ENCODE measurements at places on chromosomes 1 and 21.
A peak's percentile ranks its signal among the peaks of the same experiment; 100 is the strongest.

DNA sequence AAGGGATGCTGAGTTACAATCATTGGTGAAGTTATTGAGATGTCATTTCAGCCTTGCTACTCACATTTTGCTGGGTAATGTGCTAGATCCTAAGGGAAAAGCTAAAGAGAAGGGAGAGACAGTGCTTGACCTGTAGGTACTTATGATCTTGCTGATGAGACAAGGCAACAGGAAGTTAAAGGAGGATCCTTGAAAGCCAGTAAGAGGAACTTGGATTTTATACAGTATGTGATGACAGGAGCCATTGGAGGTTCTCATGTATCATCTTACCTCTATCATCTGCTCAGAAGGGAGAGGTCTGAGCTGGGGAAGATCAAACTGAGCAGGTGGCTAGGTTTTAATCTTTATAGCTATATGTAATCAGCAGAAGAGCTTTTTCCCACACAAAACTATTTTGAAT is 6.3 kb downstream of the APOBEC4 start:
- DNase-seq: no peak

- DNase-seq: no peak
Observed at GRCh38 chr1:17852383-17852782, 97.2 kb downstream of the ACTL8 start.

DNA sequence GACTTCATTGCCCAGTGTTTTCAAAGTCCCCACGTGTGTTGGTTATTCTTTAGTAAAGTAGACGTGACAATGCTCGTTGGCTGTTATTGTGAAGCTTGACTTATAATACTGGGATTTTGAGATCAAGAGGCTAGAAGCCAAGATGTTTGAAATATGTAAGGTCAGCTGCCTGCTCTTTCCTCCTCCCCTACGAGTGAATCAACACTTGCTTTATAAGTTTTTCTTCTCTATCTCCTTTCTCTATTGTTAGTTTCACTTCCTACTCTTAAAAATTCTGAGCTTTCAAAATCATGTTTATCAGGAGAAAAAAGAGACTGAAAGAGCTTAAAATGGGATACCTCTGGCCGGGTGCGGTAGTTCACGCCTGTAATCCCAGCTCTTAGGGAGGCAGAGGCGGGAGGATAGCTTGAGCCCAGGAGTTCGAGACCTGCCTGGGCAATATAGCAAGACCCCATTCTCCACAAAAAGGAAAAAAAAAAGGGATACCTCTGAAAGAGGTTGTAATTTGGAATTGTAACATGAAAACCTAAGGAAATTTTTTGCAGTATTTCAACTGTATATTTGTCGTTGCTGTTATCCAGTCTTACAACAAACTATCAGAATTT is 72.0 kb downstream of the EPB41 start:
- no peak for DNase-seq

DNA sequence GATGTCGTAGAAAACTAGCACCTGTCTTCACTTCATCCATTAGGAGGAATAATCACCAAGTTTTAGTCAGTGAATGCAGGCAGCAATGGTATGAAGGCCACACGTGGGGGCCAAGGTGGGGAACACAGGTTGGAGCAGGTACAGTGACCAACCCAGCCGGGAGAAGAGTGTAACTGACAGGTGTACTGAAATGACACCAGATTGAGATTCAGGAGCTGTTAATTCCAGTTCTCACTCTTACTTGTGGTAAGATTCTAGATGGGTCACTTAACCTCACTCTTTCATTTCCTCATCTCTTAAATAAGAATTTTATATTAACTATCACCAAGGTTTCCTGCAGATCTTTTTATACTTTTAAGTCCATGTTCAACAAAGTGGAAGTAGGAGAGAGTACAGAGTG is 206.2 kb upstream of the PTBP2 start:
- no peak for DNase-seq

DNA sequence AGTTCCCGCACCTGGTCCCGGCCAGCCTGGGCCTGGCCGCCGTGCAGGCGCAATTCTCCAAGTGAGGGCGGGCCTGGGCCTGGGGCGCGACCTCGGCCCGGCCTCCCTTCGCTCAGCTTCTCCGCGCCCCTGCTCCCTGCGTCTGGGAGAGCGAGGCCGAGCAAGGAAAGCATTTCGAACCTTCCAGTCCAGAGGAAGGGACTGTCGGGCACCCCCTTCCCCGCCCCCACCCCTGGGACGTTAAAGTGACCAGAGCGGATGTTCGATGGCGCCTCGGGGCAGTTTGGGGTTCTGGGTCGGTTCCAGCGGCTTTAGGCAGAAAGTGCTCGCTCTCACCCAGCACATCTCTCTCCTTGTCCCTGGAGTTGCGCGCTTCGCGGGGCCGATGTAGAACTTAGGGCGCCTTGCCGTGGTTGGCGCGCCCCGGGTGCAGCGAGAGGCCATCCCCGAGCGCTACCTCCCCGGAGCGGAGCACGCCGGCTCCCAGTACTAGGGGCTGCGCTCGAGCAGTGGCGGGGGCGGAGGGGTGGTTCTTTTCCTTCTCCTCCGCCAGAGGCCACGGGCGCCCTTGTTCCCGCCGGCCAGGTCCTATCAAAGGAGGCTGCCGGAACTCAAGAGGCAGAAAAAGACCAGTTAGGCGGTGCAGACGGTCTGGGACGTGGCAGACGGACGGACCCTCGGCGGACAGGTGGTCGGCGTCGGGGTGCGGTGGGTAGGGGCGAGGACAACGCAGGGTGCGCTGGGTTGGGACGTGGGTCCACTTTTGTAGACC is 1.2 kb downstream of the OLIG1 start:
- DNase-seq: no peak

- no peak for DNase-seq
Observed at GRCh38 chr21:42302076-42302650, 13.0 kb downstream of the TFF3 start.

- DNase-seq: no peak
Observed at GRCh38 chr1:77888081-77888780, at the start of gene NEXN. NEXN (plus strand) TSS chr1:77888624; CDS start chr1:77916107, 27,483 bp downstream.

- no peak for DNase-seq
Observed at GRCh38 chr1:54122135-54122751, 30.6 kb downstream of the CDCP2 start.

DNA sequence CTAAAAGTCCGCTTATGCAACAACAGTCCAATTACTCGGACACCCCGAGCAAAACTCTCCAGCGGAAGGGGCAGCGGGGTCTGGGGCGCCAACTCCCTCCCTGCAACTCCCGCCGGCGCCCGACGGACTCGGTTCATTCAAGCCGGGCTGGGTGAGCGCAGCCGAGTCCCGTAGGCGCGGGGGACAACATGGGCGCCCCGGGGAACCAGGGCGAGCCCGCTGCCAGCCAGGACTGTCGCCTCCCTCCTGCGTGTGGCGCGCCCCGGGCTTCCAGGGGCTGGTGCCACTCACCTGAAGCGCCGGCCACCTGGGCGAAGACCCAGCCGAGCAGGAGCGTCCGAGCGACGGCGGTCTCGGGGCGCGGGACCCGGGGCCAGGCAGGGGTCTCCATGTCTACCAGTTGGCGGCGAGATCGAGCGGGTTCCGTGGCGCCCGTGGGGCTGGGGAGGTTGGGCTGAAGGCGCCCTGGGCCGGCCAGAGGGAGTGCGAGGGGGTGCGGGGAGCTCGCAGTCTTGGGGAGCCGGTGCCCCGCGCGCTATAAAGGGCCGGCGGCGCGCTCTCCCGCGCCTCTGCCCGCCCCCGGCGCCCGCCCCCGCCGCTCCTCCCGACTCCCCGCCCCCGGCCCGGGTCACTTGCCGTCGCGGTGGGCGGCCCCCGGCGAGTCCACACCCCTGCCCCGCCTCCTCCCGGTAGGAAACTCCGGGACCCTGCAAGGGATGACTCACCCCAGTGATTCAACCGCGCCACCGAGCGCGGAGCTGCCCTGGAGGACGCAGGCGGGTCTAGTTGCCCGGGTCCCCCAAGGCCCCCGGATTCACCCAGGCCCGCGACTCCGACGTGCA is at the start of gene F3:
Gene F3 (minus strand): TSS at position 514 of the 842 bp plus-strand sequence. CDS start 123 bp downstream, at position 391.
- DNase-seq: peak; percentile 26

- peak; percentile 19 for DNase-seq
Observed at GRCh38 chr1:41720861-41721410, 197.8 kb downstream of the HIVEP3 start.

DNA sequence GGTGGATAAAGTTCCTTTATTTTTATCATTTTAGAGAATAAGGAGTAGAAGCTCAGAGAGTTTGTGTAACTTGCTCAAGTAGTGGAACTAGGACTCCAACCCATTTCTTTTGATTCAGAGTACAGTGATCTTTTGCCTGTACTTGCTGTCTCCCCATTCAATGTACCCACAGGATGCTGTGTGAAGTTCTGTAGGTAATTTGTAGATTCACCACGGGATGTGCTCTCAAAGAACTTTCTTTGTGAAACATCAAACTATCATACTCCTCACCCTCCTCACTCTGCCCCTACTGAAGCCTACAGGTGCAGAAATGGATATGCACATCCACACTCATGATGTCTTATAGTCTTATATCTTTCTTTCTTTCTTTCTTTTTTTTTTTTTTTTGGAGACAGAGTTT is 65.8 kb upstream of the HSPA13 start:
- DNase-seq: no peak

DNA sequence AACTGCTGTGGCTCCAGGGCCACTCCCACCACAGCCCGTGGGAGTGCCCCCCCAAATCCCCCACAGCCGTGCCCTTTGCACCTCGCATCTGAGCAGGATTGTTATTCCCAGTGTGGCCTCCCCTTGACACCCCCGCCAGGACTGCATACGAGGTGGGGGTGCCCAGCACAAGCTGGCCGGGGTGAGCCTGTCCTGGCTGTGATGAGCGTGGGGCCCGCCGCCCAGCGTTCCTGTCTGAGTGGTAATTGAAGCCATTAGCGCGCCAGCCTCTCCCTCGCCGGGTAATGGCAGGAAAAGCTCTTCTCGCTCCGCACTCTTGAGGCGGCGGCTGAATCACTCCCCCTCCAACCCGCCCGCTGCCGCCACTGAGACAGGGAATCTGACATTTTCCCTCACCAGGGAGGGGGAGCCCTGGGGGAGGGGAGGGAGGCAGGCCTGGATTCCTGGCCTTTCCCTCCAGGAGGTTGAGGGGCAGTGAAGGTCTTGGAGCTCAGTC is 27.7 kb downstream of the PTPRF start:
- no peak for DNase-seq

- no peak for DNase-seq
Observed at GRCh38 chr1:14946684-14947238, 206.8 kb upstream of the TMEM51 start.

- DNase-seq: no peak
Observed at GRCh38 chr1:52814465-52814864, 28.1 kb upstream of the ZYG11A start.

GRCh38 chr21:33367309-33367973 is 35.8 kb upstream of the IFNGR2 start:
- no peak for DNase-seq

GRCh38 chr1:109304226-109304920 is 2.4 kb downstream of the MYBPHL start:
- no peak for DNase-seq
